Stimulated activated CD4-positive, alpha-beta T cell treated with anti-CD3 and anti-CD28 coated beads, Interleukin-2, amount 100 ng/mL, for 48 hours (primary cell): ENCODE measurements at places on chromosomes 13 and 19.

GRCh38 chr13:50629966-50630365 is 213.5 kb downstream of the DLEU7 start:
- no peak for DNase-seq

GRCh38 chr13:55230570-55230908 is 1910.2 kb upstream of the PRR20A start:
- no peak for DNase-seq

DNA sequence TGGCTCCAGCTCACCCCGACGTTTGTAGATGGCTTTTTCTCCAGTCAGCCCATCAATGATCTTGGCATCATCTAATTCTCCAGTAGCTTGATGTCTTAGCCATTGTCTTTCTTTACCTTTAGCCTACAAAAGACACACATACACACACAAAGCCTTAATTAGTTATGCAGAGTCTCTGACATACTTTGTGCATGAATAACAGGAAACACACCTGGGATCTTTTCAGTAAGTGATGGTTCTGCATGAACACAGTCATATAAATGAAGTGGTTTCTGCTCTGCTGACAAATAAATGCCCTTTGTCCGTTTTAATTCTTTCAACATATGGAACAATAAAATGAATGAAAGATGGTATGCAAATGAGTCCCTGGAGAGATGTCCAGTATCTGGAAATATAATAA is 133.3 kb downstream of the RGCC start:
- no peak for DNase-seq

DNA sequence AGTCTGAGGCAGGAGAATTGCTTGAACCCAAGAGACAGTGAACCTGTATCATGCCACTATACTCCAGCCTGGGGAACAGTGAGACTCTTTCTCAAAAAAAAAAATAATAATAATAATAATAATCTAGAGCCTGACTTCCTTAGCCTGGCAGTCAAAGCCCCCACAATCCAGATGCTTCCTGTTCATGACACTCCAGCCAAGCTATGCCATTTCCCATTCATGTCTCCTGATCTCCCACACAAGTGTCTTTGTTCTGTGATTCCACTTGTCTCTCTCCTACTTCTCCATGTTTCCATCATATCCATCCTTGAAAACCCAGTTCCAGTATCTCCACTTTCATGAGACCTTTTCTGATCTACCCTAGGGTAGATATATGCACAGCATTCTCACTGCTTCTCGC is 150.7 kb downstream of the FOXO1 start:
- no peak for DNase-seq

- DNase-seq, result no peak
These were observed 823 bp downstream of the DOCK6 start for GRCh38 chr19:11261431-11261970.

DNA sequence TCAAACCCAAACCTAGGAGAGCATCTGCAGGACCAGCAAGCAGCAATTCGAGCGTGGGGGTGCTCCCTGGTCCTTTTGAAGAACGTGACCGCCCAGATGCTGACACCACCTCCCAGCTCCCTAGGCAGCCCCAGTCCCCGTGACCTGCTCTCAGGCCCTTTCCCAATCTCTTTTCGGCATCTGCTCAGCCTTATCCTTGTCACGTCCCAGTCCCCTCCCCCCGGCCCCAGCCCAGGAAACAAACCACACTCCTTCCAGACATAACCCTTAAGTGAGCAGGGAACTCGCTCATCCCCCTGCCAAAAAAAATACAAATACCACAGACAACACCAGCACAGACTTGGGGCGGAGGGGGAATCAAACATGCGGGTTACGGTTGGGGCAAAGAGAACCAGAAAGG is 3.3 kb downstream of the MLLT1 start:
- no peak for DNase-seq

GRCh38 chr19:18895824-18896341 is at the start of gene CERS1:
Gene CERS1 (minus strand): TSS chr19:18896158. CDS start chr19:18896072, 86 bp downstream.
- no peak for DNase-seq

DNA sequence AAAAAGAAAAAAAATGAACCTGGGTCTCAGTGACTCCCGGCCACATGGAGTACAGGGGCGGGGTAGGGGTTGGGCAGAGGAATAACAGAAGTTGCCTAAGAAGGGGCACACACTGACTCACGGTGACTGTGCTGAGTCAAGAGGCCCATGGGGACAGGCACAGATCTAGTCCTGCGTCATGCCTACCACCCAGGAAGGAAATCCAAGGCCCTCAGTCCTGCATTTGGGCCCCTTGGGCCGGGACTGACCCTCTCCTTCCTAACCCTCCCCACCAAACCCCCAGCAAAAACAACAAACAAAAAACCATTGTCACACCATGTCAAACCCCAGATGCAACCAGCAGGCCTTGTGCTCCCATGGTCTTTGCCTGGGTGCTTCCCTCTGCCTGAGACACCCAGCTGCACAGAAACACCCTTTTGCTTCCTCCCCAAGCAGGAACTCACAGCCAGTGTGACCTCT is 9.6 kb upstream of the NOTCH3 start:
- no peak for DNase-seq
